Hair follicle dermal papilla cell (primary cell): ENCODE measurements at places on chromosomes 4 and X. TPM values are rescaled to one million over a fixed set of nuclear protein-coding genes. Genes with fewer than 3 reads are reported as not detected.

The FAAH2 gene
- total RNA-seq, result 0.24 and 0.32 TPM in 2 replicates

The MTNR1A gene
- total RNA-seq, result 0.32 TPM in 1 of 2 replicates, not detected in the other

The RGN gene
- 4.0 and 5.0 TPM in 2 replicates for total RNA-seq

The SMIM31 gene
- total RNA-seq, result not detected in 2 replicates

The TMPRSS11D gene
- not detected in 2 replicates for total RNA-seq

The CABS1 gene
- total RNA-seq, result not detected in 2 replicates

The CT45A2 gene
- not detected in 2 replicates for total RNA-seq

The GJB1 gene
- not detected in 2 replicates for total RNA-seq

The PABPC4L gene
- total RNA-seq, result 5.5 and 7.8 TPM in 2 replicates

The RBMX2 gene
- 18.7 and 20.8 TPM in 2 replicates for total RNA-seq

The GPR50 gene
- total RNA-seq, result not detected in 2 replicates

The PCDH19 gene
- 0.85 and 2.8 TPM in 2 replicates for total RNA-seq

The USP51 gene
- total RNA-seq, result 3.4 and 3.6 TPM in 2 replicates

The TLR1 gene
- total RNA-seq, result 1.1 and 1.5 TPM in 2 replicates

The KCNIP4 gene
- total RNA-seq, result not detected in 2 replicates

The DDIT4L gene
- 7.2 and 8.3 TPM in 2 replicates for total RNA-seq

The LPAR4 gene
- total RNA-seq, result 2.4 and 4.7 TPM in 2 replicates

The PAGE2 gene
- total RNA-seq, result not detected in 2 replicates

The XAGE1A gene
- total RNA-seq, result not detected in 2 replicates

The PLK4 gene
- 1.6 and 1.8 TPM in 2 replicates for total RNA-seq

The EDA gene
- total RNA-seq, result 1.8 and 2.6 TPM in 2 replicates

The GNRHR gene
- not detected in 2 replicates for total RNA-seq

The ODAPH gene
- total RNA-seq, result not detected in 2 replicates

The WAS gene
- total RNA-seq, result 0.36 TPM in 1 of 2 replicates, not detected in the other

The UCP1 gene
- not detected in 2 replicates for total RNA-seq

The NOCT gene
- total RNA-seq, result 32.3 and 37.2 TPM in 2 replicates

The SSX4B gene
- not detected in 2 replicates for total RNA-seq
